ENCODE measurements at places on chromosomes 1 and 21. TPM values are rescaled to one million over a fixed set of nuclear protein-coding genes. Genes with fewer than 3 reads are reported as not detected.

Gene TMIGD3
- not detected for total RNA-seq

Gene CA6
- not detected for total RNA-seq

Gene NCMAP
- not detected for total RNA-seq

Gene TMCC2
- total RNA-seq, result 3.0 TPM

Gene ZBTB8B
- total RNA-seq, result not detected

Gene PRR9
- not detected for total RNA-seq

Gene IL19
- not detected for total RNA-seq

Gene RNU1-2
- total RNA-seq, result not detected
